ENCODE measurements at places on chromosomes 11 and 22.

DNA sequence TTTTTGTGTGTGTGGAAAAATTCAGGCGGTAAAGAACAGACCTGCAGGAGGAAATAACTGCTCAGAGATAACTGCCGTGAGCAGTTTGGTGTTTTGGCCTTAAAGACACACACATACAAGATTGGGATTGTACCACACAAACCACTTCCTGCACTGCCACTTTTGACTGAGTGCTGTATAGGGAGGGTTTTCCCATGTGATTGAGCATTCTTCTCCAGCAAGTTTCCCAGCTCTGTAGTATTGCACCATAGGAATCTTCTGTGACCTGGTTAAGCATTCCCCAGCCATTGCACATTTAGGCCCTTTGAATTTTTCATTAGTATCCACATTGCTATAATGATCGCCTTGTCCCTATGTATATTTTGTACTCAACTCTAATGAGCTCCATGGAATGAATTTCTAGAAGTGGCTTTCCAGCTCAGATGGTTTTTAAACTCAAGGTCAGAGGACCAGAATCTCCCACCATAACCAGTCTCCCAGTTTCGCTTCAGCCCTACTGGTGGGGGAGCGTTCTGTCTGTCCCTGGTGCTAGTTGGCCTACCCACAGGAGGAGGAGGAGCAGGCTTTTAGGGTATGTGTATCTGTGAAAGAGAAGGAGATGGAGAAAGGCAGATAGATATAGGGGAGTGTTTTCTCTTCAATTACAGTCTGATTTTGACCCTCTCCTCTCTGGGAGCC is 9.3 kb downstream of the CD82 start:
- no peak for DNase-seq

GRCh38 chr11:117219455-117219854 is 12.4 kb downstream of the PCSK7 start:
- DNase-seq = no peak

DNA sequence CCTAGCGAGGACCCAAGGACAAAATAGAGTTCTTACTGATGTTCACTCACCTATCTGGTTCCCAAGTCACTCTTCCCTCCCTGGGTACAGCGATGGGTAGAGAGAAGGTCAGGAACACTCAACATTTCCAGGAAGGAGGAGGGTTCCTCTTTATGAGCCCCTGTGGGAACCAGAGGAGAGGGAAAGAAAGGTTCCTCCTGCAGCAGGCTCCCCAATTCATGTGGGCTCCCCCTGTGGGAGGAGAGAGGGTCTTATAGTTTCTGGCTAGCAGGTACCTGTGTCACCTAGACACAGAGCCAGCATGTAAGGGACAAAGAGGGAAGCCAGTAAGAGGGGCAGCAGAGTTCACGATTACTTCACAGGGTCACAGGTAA is 93.5 kb downstream of the DBX1 start:
- no peak for DNase-seq

GRCh38 chr11:76033699-76034098 is 172.6 kb downstream of the WNT11 start:
- no peak for DNase-seq

- DNase-seq = no peak
Observed at GRCh38 chr11:56140151-56140661, at the start of gene OR8J3. OR8J3 (minus strand) TSS chr11:56140201; CDS start chr11:56137718, 2,483 bp downstream.

DNA sequence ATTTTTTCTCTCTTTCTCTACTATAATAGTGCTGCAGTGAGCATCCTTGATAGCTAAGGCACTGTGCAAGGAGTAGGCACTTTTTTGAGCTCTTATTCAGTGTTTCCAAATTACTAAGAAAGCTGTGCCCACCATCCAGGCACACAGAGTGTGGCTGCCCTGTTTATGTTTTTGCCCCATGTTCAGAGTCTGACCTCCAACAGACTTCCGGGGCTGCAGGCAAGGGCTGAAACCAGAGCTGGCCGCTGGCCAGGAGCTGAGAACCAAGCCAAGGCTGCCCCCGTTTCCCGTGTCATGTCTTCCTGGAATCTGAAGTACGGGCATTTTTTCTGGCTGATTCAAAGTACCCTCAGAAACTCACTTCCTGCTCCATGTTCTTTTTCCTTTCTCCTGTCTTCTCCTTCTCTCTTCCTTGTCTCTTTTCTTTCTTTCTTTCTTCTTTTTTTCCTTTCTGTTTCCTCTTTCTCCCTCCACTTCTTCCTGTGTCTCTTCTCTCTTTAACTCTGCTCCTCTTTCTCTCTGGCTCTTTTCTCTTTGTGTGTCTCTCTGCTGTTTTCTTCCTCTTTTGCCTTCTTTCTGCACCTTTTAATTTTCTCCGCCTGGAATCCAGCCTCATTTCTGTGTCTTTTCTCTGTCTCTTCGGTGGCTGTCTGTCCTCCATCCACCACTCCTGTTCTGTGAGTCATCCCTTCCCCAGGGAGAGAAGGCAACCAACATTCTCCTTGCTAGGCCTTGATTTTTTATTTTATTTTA is 17.0 kb upstream of the KCTD14 start:
- DNase-seq = peak; percentile 95

DNA sequence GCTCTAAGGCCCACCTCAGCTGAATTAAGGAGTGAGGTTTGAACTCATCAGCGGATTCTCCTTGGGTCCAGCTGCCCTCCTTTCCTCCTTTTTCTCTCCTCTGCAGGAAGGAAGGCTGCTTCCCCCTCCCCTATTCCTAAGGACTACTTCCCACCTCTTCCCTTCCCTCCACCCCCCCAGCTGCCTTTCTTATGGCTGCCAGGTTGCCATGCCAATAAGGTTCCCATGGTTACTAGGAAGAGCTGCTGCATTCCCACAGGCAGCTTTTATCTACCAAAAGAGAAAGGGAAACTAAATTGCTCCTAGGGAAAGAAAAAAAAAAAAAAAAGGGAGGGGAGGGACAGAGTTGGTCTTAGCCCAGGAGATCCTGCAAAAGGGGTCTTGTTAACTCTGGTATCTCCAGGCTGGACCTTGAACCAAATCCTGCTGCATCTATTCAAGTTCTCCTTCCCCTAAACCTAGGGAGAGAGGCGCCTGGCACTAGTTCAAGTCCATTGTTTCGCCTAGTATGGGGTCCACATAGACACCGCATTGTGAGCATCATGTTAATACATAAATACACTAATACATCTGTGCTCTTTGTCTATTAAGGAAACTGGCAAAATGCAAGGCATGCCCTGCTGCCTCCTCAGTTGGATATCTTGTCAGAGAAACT is 21.2 kb upstream of the FEZ1 start:
- DNase-seq = peak; percentile 97

DNA sequence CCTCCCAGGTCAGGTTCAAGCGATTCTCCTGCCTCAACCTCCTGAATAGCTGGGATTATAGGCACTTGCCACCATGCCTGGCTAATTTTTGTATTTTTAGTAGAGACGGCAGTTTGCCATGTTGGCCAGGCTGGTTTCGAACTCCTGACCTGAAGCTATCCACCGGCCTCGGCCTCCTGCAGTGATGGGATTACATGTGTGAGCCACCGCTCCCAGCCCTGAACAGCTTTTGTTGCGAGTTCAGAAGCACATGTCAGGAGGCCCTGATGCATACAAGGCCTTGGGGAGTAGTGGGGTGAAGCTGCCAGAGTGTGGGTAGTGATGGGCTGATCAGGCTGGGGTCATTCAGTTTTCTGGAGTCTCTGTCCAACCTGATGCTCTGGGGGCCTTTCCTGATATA is 117.0 kb upstream of the C11orf87 start:
- DNase-seq = no peak

DNA sequence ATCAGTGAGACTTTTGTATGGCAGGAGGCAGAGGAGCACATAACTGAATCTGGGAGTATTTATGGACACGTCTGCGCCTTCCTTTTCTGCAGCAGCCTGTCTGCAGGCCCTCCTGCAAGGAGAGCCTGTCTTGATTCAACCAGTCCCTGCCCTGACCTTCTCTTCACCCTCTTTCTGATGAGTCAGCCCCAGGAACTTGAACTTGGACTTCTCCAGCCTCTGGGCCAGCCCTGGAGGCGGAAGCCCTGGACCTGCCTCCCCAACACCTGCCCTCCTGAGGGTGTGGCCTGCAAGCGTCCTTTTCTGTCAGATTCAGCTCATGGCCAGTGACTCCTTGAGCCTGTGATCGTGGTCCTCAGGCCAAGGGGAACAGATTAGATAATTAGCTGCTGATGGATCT is 20.0 kb downstream of the DAGLA start:
- DNase-seq = peak; percentile 82

DNA sequence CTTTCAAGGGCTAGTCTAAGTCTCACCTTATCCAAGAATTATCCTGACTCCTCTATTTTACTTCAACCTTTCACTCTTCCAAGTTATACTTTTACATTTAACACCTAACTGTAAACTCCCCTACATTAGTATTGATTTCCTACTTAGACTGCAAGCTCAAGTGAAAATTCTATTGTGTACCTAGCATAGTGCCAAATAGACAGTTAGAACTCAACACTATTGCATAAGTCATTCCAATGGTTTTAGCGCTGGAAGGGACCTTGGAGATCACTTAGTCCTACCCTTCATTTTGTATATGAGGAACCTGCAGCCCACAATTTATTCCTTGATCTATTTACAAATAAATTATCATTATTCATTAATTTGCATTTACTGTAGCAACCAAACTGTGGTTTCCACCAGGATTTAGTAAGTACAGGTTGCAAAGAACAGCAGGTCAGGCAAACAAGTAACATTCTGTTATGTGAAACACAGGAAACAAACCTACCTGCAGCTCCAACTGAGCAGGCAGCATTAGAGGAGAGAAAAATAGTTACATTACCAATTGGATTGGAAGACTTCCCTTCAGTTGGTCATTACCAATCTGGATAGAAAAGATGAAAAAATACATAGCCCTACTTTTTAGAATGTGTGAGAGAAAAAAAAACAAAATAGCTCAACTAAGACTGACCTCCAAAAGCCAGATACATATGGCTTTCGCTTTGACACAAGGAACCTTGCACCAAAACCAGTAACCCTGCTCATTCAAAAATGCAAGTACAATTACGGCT is 33.7 kb upstream of the NFRKB start:
- no peak for DNase-seq

DNA sequence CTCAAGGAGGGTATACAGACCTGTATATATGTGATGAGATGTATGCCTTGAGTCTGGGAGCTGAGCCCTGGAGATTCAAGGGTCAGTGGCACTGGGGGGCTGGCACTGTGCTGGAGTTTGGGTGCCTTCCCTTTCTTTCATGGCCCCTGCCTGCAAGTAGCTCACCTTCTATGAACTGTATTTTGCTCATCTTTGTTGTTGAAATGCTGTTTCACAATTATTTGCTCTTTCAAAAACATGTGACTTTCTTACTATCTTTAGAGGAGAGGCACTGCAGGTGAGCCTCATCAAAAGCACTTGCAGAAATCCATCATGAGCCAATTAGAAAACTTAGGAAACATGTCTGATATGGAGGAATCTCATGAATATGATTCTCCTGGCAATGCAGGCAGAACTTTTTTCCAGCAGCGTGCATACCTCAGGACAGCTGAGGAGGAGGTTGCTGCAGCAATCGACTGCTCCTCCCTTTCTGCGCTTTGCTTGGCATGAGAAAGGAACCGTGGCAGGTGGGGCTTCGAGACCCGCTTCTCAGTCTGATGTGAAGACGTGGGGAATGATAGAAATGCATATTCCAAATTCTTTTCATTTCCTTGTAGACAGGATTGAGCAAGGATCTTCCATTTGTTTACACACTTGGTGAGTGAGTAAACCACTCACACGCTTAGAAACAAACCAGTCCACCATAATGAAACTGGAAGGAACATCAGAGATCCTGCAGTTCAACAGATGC is 178.4 kb upstream of the E2F8 start:
- no peak for DNase-seq

GRCh38 chr22:20885557-20886323 is 26.9 kb downstream of the SNAP29 start:
- DNase-seq = peak; percentile 50

- peak; percentile 67 for DNase-seq
Observed at GRCh38 chr11:125345421-125346178, 150.5 kb downstream of the FEZ1 start.

- no peak for DNase-seq
Observed at GRCh38 chr11:128827191-128827893, 39.8 kb downstream of the KCNJ1 start.

DNA sequence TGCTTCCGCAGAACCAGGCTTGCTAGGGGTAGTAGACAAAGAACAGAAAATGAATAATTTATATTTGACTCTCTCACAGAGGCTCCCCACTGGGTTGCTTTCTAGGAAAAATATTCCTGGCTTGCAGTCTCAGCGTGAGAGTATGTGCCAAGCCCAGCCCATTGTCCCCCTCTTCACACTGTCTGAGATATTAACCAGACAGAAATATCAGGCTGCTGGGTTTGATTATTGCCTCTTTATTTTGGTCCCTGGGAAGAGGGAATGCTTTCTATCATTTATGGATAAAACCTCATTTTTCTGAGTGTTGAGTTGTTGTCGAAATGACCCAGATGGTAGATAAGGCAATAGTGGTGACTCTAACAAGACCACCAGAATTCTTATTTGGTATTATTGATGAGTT is 367.9 kb downstream of the METTL15 start:
- DNase-seq = peak; percentile 58

DNA sequence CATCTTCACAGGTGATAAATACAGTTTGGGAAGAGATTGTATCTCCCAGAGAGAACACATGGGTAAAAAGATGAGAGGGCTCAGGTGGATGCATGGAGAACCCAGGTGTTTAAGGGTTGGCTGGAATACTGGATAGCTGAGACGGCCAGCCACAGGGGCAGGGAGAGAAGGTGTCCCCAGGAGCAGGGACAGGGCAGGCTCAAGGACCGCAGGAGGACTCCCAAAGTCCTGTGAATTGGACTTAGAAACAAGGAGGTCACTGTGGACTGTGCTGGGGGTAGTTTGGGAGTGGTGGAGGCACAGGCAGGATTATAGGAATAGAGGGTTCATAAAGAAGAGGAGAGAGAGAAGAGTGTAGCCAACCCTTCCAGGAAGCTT is 103.8 kb upstream of the PARVA start:
- DNase-seq = no peak

DNA sequence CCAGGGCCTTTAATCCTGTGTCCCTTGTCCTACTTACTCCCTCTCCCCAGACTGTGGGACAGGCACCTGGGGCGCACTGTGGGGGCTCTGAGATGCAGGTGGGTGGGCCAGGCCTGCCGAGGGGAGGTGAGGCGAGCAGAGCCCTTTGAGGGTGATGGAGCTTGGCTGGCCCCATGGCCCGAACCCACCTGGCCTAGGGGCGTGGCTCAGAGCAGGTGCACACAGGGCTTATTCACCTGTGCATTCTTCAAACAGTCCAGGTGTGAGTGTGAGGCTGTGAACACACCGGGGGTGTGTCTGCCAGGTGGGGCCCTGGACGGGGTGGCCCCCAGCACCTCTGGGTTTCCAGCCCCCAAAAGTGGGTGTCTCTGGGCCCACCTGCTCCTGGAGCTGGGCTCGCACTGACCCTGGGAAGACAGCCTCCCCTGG is 9.0 kb upstream of the MUC5AC start:
- peak; percentile 19 for DNase-seq
